ENCODE measurements at places on chromosomes 16 and 17. TPM values are rescaled to one million over a fixed set of nuclear protein-coding genes. Genes with fewer than 3 reads are reported as not detected.

- no peak for DNase-seq
Measured at GRCh38 chr16:25037221-25037620, 22.1 kb upstream of the ARHGAP17 start.

GRCh38 chr17:77476006-77476405 is 335.2 kb downstream of the SEC14L1 start:
- DNase-seq, result no peak

- no peak for DNase-seq
Measured at GRCh38 chr17:64060331-64060730, 39.9 kb upstream of the ICAM2 start.

Gene ABCA10
- total RNA-seq, result 28.8 TPM

Gene IRX3
- total RNA-seq, result 13.1 TPM

- DNase-seq, result no peak
Measured at GRCh38 chr17:69732272-69732918, 317.9 kb downstream of the MAP2K6 start.

- peak; percentile 78 for DNase-seq
Measured at GRCh38 chr16:1533443-1533951, at the start of gene TMEM204. Gene TMEM204, plus strand, starts transcription at chr16:1533666. Its CDS starts 610 bp downstream, at chr16:1534276.

DNA sequence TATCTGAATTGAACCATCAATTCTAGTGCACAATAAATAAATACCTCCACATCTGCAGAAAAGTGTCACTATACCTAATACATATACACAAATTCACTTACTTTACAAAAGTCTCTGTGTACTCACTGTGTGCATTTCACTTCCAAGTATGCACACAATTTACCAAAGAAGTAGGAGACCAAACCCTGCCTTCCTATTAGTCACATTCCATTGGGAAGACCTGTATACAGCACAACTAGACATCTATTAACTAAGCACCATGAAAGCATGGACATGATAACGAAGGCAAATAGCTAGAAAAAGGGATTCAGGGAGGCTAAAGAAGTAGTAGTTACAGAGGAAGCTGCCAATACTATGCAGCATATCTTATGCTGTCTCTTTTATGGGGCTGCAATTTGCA is 139.5 kb downstream of the SNX11 start:
- DNase-seq, result no peak

DNA sequence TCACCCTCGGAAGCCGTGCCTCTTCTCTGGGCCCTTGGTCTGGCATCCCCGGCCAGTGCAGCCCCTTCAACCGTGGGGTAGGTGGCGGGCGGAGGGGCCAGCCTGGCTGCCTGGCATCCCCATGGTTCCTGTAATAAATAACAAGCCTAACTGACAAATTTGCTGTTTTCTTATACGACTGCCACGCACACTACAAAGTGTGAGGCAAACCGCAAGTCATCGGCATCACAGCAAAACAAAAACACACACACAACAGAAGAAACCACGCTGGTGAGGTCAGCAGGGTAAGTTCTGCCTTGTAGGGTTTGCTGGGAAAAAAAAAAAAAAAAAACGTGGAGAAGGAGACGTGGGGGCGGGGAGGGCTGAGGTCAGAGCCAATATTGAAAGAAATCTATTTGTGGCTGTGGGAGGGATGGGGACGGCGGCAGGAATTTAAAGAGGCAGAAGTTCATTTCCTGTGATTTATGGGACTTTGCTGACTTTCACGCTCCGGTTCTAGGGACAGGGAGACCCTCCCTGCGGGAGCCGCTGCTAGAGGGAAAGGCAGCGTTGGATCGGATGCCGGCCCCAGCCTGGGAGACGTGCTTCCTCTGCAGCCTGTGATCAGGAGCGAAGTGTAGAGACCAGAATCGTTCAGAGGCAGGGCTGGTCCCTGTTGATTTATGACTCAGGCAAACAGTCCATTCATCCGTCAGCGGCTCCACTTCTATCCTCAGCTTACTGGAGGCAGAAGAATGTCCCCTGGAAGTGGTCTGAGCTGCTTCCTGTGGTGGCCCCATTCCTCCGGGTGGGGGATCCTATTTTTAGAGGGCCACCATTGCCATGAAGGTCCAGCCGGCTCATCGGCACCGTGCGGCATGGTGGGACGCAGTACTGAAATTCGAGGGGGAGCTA is 162.8 kb downstream of the FOXL1 start:
- DNase-seq, result peak; percentile 50

- DNase-seq, result no peak
Measured at GRCh38 chr16:13873835-13874438, 46.0 kb upstream of the ERCC4 start.

Gene PIPOX
- total RNA-seq, result 0.20 TPM

Data from skin of body (tissue), 3 donors.